Psoas muscle (tissue), 8 donors: ENCODE measurements at places on chromosomes 5 and 9. TPM values are rescaled to one million over a fixed set of nuclear protein-coding genes. Genes with fewer than 3 reads are reported as not detected.

DNA sequence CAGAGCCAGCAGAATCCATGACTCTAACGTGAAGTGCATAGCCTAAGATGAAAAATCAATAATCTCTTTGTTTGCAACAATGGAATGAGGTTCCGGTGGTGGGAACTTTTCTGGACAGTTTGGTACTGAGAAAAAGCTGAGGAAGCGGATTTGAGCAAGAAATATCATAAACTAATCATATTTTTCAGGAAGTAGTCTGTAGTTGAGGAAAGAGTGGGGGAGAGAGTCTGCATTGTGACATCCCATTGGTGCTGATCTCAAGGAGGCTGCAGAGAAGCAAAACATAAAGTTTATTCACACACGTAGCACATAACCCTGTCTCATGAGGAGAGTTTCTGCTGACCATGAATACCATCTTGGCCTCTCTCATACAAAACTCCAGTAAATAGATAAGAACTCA is 15.8 kb upstream of the FCHO2 start:
- no peak for DNase-seq

DNA sequence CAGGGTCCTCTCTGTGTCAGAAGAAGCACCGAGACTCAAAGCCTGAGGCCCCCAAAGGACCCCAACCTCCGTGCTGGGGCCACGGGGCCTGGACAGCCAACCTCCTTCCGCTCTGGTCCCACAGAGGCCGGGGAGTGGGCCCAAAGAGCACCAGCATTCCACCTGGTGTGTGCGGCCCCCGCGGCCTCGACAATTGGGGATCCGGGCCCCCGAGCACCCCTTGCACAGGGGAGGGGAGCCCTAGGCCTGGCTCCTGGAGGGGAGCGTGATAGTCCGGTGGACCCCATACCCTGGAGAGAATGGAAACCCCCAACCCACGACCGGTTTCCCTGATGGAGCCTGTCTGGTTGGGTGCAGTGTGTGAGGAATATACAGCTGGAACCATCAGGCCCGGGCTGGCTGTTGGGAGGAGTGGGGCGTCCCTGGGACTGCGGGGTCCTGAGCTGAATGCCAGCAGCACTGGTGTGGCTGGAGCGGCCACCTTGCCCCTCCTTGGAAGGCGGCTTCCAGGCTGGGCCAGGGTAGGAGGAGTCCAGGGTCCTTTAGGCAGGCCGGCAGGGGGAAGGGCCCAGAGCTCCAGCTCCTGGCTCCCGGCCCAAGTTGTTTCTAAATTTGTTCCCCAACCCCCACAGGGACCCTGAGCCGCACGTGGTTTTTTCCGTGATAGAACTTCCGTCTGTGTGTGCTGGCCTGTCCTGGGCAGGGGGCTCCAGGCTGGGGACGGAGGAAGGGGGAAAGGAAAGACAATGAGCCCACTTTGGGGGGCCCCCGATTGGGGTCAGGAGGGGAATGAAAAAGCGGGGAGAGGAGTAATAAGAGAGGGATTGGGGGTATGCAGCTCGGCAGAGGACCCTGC is 825 bp upstream of the TOR4A start:
- DNase-seq, result peak; percentile 85

Gene RC3H2
- total RNA-seq, result 24.8 TPM

DNA sequence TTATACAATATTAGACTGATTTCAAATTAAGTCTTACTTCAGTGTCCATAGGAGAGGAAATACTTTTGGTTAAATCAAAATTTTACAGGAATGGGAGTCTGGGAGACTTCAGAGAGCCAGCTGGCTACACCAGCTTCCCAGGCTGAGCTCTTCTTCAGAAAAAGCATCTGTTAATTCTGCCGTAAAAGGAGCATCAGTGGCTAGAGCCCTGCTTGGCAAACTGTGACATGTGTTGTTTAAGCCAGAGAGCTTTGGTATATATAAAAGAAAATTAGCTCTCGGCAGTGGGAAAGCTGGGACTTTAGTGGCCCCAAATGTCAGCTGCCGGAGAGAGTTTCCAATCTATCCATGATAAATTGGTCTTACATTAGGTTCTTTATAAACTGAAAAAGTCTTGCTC is 378.8 kb upstream of the TUSC1 start:
- no peak for DNase-seq

GRCh38 chr5:156423597-156423996 is 96.6 kb downstream of the SGCD start:
- DNase-seq, result no peak

DNA sequence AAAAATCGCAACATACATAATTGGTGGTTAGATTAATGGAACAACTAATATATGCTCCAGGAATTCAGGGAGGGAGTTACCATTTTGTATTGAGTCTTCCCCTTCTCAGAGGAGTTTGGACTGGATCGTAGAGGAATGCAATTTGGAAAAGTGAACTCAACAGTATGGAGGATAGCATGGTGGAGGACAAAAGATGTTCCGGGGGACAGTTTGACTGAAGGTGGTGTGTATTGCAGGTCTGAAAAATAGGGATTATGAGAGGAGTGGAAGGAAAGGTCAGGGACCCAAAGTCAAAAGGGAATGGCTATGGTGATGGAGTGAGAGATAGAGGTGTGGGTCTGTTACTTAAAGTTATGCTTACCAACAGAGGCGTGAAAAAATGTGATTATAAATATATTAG is 1.5 kb downstream of the DNAJC21 start:
- no peak for DNase-seq

Gene DCTN3
- 109 TPM for total RNA-seq

Gene SMIM27
- 21.6 TPM for total RNA-seq

DNA sequence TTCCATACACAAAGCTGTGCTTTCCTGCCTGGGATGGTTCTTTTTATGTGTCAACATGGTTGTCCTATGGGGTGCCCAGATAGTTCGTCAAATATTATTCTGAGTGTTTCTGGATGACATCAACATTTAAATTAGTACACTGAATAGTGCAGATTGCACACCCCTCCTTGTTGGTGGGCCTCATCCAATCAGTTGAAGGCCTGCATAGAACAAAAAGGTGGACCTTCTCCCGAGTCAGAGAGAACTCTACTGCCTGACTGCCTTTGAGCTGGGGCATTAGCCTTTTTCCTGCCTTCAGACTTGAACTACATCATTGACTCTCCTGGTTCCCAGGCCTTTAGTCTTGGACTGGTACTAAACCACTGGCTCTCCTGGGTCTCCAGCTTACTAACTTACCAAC is 80.4 kb downstream of the SHB start:
- no peak for DNase-seq

DNA sequence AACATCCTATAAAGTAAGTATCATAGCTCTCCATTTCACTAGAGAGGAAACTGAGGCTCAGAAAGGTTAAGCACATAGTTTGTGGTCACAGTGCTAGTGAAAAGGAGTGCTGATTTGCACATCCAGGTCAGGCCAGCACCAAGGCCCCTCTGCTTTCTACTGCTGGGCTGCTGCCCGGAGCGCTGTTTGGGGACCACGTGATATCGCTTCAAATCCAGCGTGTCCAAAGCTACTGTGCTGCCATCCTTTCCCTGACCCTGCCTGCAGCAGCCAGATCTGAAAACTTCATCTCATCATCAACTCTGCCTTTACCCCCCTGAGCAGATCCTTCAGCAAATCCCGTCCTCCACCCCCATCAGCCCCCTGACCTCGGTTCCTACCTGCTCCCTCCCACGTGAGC is 40.7 kb upstream of the AKNA start:
- no peak for DNase-seq
